ENCODE measurements at places on chromosomes 16 and 17.

DNA sequence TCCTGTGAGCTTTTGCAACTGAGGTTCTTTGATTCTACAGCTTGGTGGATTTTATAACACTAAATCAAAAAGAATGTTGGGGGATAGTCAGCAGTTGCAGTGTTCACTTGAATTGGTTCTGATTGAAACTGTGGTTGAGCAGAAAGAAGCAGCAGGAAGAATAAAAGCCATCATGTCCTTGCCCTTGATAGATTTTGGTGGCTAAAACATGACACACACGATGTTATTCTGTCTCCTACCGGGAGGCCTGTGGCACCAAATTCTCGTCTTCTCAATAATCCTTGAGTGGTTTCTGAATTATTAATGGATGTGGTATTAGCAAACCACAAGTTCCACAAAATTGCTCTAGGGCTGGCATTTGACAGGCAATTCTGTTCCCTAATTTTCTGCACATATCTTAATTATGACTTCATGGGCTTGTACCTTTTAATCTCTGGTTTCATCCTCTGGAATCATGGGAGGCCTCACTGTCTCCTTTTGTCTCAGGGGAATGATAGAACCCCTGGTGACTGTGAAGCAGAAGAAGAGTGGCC lies 338.2 kb downstream of the SNX29 start:
- no peak for DNase-seq

- DNase-seq: peak; percentile 16
These were observed 596.0 kb upstream of the GOT2 start for GRCh38 chr16:59330019-59330670.

DNA sequence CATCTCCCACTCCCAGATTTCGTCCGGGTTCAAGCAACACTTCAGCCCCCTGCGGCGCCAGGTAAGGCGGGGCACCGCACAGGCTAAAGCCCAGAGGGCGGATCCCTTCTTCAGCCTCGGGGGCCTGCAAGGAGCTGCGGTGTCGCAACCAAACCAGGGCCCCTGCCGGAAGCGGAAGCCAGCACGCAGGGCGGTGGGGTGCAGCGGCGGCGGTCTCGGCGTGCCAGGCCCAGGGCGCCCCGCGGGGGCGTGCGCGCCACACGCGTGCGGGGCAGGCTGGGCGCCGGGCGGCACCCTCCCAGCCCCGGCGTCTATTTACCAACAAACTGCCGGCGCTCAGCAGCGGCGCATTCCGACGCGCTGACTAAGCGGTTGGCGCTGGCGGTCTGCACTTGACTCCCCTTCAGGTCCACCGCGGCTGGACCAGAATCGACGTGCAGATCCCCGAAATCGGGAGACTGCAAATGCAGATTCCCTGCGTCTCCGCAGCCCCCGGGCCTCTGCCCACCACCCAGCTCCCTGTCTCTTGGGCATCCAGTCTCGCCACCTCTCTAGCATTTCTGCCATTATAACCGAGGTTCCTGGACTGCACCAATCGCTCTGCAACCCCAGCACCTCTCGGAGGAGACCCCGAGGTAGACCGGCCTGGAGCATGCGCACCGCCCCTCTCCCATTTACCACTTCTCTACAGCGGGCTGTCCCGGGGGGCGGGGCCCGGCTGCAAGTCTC lies 421 bp upstream of the DLX4 start:
- peak; percentile 64 for DNase-seq

DNA sequence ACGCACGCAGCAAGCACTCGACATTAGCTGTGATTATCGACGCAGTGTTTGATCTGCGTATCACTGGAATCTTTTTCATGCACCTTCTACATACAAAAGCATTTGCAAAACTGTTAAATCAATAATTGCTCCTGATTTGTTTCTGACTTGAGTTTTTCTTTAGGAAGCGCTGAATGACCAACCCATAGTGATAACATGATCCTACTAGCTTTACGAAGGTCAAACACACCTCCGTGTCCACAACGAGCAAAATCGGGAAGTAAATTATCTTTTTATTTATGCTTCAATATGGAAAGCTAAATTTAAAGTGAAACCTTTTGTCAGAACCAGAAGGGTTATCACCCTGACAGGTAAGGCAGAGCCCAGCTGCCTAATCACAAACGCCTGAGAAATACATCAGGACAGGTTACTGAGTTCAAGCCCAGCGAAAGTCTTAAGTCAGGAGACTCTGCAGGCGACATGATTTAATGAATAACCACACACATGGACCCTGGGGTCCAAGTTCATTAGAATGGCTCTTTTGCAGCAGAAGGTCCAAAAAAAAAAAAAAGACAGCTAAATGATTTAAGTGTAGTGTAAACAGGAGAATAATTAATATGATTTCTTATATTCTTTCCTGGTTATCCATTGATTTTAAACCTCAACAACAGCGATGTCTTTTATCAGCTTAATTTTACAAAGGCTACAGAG lies 104.2 kb downstream of the ADCY9 start:
- no peak for DNase-seq

GRCh38 chr17:57249520-57249919 lies 6.8 kb upstream of the MSI2 start:
- DNase-seq: no peak

DNA sequence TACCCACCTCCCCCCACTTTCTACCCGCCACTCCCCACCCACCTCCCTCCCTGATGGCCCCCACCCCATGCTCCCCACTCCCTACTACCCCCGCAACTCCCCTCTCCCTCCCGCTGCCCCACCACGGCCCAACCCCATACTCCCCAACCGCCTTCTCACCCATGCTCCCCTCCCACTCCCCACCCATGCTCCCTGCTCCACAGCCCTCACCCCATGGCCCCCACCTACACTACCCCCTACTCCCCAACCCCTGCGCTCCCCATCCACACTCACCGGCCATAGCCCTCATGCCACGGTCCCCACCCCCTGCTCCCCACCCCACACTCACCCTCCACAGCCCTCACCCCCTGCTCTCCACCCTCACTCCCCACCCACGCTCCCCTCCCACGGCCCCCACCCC lies 13.9 kb downstream of the COTL1 start:
- DNase-seq: no peak

DNA sequence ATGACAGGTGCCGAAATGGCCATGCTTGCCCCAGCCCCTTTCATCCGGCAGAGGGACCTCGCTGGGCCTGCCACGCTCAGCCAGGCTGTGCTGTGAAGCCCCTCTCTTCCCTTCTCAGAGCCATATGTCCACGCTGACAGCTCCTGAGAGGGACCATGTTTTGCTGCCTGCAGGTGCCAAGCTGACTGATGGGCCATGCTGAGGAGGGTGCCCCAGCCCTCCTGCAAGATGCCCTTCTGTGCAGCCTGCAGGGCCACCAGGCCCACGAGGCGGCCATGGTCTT lies 33.1 kb upstream of the CDH15 start:
- no peak for DNase-seq

GRCh38 chr16:86030116-86030515 lies 131.2 kb downstream of the IRF8 start:
- DNase-seq: no peak

DNA sequence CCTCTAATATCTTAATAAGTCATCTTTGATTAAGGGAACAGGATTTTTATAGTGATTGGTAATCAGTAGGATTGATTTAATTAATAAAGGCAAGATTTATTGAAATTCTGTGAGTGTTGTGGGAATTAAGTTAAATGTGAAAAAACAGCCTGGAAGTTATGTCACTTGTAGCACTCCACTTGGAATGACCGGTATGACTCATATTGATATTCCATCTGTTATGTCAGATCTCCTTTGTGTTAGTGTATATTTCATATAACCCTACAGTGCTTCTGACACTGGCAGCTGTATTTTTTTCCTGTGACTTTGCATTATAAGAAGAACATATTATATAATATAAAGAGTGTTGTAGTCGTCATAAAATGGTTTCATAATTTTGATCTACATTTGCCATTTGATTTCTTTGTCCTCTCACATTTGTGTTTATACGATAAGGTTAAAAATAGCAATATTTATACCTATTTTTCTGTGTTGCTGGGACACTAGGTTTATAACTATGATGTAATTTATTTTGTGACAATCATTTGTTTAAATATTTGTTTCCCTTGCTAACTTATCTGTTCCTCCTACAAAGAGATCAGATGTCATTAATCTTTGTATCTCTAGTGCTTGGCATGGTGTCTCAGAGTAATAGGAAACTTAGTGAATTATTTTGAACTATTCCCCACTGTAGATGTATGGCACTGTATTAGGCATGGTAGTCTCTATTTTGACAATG lies 249.0 kb downstream of the BCAS3 start:
- peak; percentile 18 for DNase-seq

DNA sequence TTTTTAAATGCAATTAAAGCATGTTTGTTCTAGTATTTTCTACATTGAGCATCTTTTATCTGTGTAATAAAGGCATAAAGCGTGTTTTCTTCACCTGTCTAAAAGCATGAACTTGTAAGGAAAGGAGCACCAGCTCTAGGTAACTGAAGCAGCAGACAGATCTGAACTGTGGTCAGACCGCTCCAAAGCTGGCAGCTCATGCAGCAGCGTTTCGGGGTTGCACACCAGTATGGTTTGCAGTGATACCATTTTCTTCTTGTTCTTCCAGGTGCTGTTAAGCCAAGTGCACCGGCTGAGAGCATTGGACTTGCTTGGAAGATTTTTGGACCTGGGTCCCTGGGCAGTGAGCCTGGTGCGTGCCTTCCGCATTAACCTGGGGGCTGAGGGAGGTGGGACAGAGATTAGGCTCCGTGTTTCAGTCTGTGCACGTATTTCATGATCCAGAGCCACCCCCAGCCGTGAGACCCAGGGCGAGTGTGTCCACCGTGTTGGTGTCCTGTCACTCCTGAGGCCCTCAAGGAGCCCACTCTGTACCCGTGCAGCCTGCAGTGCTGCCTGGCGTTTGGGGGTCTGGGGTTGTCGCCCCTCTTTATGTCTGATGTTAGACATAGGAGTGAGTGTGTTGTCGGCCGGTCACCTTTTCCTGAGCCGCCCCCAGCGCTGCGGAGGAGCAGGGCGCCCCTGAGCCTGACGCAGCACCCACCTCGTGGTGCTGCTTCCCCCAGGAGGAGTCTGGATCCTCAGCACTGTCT lies 136.3 kb upstream of the CHMP6 start:
- no peak for DNase-seq

DNA sequence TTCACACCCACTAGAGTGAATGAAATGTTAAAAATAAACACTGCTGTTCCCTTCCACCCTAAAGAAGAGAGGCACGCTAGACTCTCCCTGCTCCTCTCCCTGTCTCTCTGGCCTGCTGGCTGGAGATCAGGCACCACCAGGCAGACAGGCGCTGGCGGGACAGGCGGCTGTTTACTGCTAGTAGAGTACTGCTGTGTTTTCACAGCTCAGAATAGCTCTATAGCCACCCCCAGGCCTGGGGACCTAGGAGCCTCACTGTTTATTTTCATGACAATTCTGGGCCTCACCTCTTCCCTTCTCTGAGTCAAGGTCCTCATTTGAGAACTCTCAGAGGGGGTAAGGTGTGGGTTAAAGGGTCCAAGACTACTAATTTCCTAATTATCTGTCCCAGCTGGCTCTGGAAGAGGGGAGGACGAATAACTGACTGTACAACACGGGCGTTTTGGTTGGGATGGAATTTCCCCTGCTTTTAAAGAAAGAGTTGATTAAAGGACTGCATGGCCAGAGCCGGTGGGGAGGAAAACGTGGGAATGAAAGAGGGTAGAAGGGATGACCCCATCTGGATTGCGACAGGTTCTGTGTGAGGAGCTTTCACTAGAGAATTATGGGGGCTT lies 9.0 kb upstream of the G6PC1 start:
- DNase-seq: peak; percentile 50

DNA sequence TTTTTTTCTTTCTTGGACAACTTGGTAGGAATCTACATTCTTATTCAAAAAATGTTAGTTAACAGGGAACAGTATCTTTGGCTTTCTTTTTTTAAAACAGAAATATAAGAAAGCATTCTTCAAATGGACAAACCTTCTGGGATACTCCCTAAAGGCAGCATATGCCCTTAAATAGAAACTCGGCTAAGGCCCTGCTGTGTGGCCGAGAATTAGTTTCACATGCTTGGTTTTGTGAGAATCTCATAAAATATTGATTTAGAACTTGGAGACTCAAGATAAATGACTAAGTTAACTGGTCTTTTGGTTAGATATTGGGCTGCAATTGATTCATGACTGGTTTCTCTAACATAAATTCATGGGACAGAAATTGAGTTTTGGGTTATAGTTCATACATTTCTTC lies 359.9 kb upstream of the XYLT1 start:
- no peak for DNase-seq

DNA sequence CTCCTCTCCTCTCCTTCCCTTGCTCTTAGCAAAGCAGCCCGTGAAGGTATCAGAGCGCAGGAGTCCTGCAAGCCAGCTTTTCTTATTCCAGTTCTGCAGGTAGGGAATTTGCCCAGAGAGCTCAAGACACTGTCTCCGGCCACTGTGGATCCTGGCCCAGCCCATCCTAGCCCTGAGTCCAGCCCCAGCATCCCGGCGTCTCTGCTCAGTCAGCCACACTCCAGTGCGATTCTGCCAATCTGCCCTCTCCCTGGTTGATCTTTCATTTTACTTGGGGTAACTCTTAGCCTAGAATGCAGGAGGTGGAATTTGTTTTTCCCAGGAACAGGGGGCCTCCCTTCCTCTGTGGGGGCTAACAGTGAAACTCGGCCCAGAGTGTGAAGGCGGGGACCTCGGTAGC lies 176.9 kb upstream of the GSE1 start:
- no peak for DNase-seq

- no peak for DNase-seq
These were observed 2.6 kb upstream of the HCRT start for GRCh38 chr17:42187833-42188232.

GRCh38 chr16:67653789-67654402 lies 6.2 kb downstream of the ACD start:
- DNase-seq: no peak

DNA sequence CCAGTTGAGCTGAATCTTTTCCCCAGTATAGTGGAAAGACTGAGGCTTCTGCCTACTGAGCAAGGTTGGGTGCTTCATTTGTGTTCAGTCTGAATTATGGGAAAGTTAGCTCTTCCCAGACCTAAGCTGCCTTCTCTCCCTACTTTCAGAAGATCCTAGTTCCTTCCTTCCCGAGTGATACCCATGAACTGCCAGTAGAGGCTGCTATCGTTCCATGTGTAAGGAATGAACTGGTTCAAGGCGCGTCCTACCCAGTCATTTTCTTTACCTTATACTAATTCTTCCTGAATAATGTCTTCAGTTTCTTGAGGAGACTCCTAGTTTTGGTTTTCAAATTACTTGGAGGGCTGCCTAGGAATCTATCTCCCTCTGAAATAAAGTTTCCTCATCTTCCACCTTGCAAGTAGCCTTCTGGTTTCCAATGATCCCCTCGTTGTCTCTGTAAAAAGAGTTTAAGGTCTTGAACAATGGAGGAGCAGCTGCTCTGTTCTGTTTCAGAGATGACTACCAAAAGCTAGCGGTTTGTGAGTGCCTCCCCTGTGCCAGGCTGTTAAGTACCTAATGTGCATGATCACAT lies 934 bp upstream of the AOC2 start:
- DNase-seq: peak; percentile 74

- peak; percentile 76 for DNase-seq
These were observed 35.1 kb downstream of the IGF2BP1 start for GRCh38 chr17:49031965-49032928.

GRCh38 chr16:57630931-57631845 lies 2.8 kb downstream of the ADGRG1 start:
- no peak for DNase-seq

Measured in iris pigment epithelial cell (primary cell).